ENCODE measurements at places on chromosomes 3 and 15.
A peak's percentile ranks its signal among the peaks of the same experiment; 100 is the strongest.

- DNase-seq: no peak
These were observed 56.1 kb upstream of the USP3 start for GRCh38 chr15:63448266-63448665.

DNA sequence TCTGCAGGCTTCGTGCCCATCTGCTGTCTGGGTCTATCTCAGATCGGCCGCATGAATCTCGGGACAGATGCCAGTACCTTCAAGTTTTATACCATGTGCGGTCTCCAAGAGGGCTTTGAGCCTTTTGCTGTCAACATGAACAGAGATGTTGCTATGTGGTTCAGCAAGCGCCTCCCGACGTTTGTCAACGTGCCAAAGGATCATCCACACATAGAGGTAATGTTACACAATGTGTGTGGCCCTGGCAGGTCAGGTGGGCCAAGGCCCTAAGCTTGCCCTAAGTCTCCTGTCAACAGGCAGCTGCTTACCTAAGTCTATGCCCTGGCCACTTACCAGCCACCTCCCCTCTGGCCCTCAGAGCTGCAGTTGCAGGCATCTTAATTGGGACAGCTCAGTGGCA, 324.0 kb upstream of the CHRM5 start:
- DNase-seq: no peak

- DNase-seq: no peak
These were observed 31.7 kb upstream of the FRMD4B start for GRCh38 chr3:69417541-69418078.

DNA sequence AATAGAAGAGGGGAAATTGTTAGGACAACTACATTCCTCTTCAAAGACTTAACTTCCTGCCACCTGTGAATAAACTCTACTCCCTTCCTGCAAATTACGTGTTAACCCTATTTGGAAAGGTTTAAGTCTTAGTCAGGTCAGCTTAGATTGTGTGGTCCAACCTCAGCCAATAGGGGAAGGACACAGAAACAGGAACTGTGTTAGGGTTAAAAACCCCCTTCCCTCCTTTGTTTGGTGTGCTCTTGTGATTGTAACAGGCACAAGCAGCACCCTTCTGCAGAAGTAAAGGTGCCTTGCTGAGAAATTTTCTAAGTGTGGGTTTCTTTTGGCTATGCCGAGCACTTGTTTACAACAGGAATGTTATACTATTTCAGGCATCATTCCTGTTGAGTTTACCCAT, 45.0 kb upstream of the FSTL1 start:
- no peak for DNase-seq

DNA sequence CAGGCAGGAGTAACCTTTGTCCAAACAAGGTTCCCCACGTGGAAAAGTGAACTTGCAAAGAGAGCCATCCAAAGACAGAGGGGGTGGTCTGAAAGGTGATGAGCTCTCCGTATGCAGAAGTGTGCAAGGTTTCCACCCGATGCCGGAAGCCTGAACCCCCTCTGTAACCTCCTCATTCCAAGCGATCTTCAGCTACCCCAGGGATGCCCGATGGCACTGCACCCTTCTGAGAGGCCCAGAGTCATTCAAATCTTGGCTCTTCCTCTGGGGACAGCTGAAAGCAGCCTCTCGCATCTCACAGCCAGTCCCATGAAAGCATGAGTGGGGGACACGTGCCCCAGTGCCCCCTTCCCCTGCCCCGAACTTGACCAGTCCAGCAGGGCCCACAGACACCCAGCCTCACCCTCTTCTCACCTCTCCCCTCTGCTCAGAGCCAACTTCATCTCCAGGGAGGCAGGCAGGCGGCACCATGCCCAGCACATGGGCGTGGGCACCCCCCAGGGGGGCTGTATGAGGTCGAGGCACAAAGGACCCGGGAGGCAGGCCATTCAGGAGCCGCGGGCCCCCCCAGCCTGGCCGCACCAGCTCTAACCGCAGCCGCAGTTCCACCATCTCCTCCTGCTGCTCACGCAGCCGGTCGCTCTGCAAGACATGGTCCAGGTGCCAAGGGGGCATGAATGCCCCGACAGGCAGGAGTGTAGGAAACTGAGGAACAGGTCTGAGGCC, 8.7 kb downstream of the KIF7 start:
- DNase-seq: no peak

GRCh38 chr3:16069149-16069922, 105.1 kb upstream of the GALNT15 start:
- DNase-seq: no peak

- no peak for DNase-seq
These were observed 34.6 kb upstream of the MUC13 start for GRCh38 chr3:124969190-124969589.

DNA sequence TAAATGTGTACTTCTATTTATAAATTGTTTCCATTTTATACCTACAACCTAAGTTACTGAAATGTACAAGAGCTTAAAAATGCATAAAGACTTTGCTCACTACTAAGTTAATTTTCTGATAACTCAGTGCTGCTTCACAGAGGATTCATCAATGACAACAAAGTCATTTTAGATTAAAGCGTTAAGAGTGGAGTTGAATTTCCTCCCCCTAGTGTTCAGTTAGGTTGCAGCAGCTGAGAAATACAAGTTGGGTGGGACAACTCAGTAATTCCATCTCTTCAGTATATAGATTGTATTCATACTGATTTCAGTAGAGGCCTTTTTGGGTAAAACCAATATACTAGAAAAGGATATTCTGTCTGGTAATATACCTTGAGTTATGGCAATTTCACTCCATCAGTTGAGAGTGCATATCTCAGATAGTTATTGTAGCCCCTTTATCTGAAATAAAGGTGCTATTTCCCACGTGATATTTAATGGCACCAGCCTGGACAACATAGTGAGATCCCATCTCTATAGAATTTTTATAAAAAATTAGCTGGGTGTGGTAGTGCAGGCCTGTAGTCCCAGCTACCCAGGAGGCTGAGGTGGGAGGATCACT, 6.9 kb upstream of the RPL35A start:
- DNase-seq: no peak

GRCh38 chr3:103203441-103203840, 768.6 kb downstream of the ZPLD1 start:
- DNase-seq: no peak

GRCh38 chr15:24955531-24955921, 739 bp downstream of the SNRPN start:
- no peak for DNase-seq

- DNase-seq: no peak
These were observed 3.2 kb downstream of the KBTBD8 start for GRCh38 chr3:67001086-67001861.

- DNase-seq: no peak
These were observed 199.6 kb downstream of the SHOX2 start for GRCh38 chr3:157906627-157907026.

- DNase-seq: no peak
These were observed 62.1 kb upstream of the NR2C2 start for GRCh38 chr3:14885307-14885706.

- DNase-seq: no peak
These were observed at the start of gene ANKRD34C for GRCh38 chr15:79282371-79283251. Gene ANKRD34C, plus strand, starts transcription at chr15:79282722. Its CDS starts 10,563 bp downstream, at chr15:79293285.

GRCh38 chr3:130792246-130792645, 45.6 kb upstream of the PIK3R4 start:
- DNase-seq: no peak

DNA sequence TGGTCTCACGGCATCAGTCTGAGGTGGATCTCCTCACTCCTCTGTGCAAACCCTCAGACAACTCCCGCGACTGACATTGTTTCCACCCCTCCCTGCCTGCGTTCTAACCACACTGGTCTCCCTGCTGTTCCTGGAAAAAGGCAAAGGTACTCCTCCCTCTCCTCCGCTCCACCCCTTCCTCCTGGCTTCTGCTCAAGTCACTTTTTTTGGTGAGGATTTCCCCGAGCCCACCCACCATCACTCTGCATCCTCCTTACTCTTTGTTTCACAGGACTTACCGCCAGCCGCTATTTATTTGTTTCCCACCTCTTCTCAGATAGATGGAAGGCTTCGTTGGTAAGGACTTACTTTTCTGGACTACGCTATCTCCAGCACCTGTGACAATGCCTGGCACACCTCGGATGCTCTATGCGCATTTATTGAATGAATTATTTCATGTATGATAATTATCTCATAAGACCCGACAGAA, 25.6 kb downstream of the PRR23E start:
- no peak for DNase-seq

DNA sequence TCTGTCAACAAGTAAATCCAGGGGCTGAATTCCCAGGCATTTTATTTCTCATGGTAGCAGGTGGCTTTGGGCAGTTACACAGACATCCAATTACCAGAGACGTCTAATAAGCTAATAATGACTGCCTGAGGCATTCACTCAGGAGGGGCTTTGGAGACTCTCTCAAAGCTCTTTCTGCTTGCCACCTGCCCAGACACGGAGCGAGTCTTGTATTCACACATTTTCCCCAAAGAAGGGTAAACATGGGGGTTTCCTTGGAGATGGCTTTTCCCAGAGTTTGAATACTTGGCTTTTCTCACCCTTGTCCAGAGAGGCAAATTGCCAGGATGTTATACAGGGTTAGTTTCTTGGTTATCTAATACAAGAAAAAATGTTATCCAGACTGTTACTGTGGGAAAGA, 132.6 kb downstream of the DIPK2A start:
- no peak for DNase-seq

DNA sequence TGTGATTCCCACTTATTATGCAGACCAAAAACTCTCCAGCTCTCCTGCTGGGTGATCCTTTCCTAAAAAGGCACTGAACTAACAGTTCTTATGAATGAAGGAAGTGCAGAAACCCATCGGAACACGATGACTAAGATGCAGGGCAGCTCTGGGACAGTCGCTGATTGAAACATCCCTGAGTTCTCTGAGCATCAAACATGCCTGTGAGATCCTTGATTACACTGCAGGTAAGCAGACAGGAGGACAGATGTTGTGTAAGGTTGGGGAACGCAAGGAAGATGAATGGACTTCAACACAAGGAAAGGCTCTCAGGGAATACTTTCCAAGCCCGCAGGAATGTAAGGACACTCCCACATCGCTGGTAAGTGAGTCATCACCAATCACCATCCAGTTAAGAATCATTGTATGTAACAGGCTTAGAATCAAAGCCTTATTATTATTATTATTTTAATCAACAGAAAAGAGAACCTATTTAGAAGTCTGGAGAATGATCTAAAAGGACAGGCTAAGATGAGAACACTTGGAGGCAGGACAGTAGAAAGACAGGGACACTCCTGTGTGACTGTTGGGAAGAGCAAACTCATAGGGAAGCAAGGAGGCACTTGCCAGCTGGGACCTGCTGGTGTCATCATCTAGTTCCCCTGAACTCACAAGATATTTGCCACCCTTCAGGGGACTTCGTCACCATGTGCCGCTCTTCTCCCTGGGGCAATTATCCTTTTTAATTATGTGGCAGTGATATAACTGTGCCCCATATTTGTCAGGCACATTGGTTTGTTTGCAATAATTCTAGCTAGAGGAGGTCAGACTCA, 26.0 kb downstream of the TMEM158 start:
- DNase-seq: no peak

DNA sequence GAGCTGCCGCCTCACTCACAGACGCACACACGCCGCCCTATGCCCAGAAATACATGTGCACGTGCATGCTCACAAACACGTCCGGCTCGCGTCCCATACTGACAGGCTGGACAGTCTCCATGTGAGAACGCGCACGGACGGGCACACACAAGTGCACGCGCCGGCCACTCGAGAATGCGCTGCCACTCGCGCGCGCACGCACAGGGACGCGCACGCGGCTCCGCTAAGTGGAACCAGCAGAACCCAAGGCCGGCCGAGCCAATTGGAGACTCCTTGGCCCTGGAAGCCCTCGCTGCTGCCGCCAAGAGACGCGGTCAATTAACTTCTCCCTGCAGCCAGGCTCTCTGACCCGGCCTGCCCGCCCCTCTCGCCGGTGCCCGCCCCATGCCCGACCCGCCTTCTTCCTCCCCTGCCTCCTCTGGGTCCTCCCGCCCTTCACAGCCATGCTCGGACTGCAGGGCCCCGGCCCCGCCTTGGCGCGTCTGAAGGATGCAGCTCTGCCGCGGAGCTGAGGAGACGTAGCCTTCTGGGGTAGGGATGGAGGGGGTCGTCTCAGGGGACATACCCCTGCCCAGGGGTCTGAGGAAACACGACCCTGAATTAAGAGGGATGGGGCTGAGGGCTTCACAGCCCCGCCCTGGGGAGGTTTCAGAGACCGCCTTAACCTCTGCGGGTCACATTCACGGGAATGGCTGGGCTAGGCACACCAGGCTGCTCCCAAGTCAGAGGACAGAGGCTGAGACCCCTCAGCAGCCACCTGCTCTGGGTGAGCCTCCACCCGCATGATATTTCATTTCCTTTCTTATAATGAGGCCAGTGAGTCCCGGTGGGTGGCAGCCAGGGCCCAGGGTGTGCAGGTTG, 15.0 kb downstream of the PTH1R start:
- DNase-seq: peak; percentile 62

GRCh38 chr3:126340081-126340511, 17.1 kb downstream of the KLF15 start:
- no peak for DNase-seq

- DNase-seq: no peak
These were observed 783.6 kb downstream of the PDCD6IP start for GRCh38 chr3:34582055-34582454.

DNA sequence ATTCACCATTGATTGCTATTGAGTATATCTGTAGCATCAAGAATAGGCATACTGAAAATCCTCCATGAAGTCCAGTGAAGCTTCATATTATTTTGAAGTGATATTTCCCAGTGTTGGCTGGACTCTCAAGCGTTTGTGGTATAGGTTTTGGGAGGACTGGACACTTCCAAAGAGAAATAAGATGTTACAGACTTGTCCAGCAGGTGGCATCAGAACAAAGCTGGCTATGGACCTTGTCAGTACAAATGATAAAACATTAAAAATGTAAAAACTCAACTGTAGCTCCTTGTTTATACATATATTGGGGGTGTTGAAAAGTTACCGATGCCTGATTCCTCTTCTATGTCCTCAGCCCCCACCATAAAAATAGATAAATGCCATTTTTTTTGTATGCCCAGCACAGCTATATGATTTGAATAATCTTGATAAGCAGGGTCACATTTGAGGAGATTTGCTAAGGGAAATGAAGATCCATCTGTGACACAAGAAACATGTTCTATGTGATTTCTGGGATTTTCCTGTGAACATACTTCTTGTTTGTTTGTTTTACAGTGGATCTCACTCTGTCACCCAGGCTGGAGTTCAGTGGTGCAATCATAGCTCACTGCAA, 54.5 kb upstream of the GOLGA6B start:
- DNase-seq: no peak

GRCh38 chr3:78003090-78003489, 963.2 kb downstream of the ROBO2 start:
- DNase-seq: no peak

GRCh38 chr15:75663931-75664421, 16.3 kb downstream of the SNX33 start:
- no peak for DNase-seq

Measured in cortex of kidney (tissue), 1 donor.